ENCODE measurements at places on chromosomes 5 and 9.

DNA sequence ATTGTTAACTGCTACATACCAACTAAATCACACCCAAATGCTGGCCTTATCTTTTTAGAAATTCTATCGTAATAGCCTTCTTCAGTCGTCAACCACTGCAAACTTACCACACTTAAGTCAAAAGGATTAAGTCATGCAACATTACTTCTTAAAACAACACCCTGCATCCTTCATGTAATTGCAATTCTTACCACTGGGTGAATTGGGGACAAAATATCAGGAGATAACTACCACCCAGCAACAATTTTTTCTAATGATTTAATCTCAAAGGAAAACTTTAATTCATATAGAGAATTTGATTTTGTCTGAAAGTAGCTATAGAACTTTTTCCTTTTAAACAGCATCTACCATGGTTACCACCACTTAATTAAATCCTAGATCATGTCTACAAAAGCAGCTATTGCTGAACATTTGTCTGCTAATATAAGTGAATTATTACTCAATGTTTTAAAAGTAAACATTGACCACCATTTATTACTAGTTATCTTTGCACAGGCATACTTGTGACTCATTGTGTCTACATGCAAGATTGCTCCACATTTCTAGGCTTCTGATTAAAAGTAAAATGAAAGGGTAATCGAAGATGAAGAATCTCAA is 10.5 kb downstream of the MLLT3 start:
- no peak for DNase-seq

DNA sequence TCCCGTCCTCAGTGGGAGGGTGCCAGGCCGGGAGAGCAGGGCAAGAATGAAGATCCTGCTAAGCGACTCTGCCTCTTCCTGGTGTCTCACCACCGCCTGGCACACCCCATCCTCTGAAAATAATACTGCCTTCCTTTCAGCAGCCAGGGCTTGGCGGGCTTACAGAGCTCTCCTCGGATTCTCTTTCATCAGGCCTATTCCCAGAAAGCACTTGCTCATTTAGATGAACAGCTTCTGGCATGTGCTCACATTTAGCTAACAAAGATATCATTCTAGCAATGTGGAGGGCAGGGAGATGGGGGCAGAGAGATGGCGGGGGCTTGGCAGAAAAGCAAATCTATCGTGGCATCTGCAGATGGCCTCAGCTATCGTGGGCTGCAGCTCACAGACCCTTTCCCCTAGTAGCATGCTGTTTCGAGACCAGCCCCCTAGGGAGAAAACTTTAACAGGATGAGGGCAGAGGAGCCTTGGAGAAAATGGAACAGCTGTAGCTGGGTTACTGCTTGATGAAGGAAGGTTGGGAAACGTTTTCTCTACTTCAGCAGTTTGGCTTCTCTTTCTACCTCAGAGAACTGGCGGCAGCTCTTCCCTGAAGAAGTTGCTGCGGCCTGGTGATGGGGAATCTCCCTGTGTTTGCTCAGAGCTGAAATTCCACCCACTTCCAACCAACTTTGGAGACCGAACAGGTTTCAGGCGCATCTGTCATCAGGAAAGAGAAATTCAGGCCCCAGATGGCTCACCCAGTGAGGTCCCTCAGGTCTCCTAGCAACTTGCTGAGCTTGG is 102.1 kb downstream of the TMEM174 start:
- no peak for DNase-seq

DNA sequence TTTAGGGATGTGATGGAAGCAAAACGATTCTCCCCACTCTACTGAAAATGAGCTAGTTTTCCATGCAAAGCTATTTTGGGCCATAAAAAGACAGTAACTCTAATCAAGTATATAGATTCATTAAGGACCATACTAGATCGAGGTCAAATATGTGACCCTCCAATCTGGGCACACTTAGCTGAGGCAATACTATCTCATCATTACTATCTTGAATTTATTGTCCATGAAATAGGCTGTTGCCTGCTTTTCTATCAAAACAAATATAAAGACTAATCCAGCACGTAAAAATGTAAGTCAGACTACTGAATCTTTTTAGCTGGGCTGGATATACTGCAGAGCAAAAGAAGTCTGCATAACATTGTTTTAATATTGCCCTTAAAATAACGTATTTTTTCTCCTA is 943.1 kb downstream of the NR2F1-AS1 start:
- DNase-seq: no peak

DNA sequence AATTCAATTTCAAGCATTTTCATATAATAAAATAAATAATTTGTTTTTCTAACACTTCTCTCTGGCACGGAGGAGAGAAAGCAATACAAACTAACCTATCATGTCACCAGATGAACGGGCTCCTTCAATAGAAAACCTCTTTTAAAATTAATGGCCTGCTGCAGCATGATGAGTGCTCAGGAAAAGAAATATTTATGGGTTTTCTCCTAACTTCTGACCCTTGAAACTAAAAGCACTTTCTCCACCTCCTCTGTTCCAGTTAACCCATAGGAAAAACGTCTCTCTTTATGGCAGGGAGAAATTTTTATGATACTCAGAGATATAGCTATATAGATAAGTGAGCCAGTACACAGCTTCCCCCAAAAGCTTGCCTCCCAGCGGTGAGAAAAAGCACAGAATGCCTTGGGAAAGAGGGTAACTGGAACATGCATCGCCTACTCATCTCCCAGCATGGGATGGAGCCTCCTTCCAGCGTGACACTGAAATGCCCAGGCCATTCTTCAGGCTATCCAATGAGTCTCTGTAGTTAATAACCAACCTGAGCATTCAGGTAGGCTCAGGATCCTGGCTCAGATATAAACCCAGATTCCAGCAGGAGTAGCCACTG is 963.0 kb upstream of the DMAC1 start:
- no peak for DNase-seq

DNA sequence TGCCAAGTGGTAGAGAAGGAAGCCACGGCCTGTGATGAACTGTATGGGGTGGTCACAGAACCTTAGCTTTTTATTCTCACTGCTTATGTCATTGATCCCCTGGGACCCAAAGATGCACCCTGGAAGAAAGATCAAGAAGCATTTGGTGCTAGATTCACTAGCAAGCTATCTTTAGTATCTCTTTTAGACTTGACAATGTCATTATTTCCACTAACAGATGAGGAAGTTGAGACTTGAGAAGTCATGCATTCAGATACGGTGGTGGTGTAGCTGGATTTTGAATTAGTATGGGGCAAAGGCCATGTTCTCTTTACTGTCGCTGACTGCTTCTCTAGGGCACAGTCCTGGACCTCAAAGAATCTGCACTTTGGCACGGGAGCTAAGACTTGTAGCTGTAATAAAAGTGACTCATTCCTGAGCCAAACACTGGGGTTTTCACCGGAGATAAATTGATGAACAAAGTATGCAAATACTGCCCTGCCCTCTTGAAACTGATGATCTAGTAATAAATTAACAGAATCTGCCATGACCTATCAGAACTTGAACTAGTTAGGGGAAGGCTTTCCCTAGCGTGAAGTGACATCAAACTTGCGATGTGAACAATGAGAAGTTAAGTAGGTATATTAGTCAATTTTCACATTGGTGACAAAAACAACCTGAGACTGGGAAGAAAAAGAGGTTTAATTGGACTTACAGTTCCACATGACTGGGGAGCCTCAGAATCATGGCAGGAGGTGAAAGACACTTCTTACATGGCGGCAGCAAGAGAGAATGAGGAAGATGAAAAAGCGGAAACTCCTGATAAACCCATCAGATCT is 5.4 kb downstream of the GDA start:
- DNase-seq: no peak

- no peak for DNase-seq
These were observed 39.3 kb downstream of the CEP72 start for GRCh38 chr5:651296-652022.

DNA sequence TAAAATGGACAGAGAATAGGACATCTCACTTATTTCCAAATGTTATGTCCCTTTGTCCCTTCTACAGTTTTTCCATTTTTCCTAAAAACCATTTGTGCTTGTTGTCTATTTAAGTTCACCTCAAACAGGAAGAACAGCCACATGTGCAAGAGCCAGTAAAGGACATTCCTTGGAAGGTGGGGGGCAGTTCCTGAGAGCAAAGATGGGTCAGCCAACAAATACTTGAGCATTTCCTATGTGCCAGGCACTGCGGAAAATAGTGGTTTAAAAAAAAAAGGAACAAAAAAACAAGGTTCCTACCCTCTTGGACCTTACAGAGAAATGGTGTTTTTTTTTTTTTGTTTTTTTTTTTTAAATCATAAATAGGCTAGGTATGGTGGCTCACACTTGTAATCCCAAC is 26.8 kb downstream of the ANP32B start:
- no peak for DNase-seq

- no peak for DNase-seq
These were observed 223.5 kb downstream of the TMEM161B start for GRCh38 chr5:88045165-88045564.

DNA sequence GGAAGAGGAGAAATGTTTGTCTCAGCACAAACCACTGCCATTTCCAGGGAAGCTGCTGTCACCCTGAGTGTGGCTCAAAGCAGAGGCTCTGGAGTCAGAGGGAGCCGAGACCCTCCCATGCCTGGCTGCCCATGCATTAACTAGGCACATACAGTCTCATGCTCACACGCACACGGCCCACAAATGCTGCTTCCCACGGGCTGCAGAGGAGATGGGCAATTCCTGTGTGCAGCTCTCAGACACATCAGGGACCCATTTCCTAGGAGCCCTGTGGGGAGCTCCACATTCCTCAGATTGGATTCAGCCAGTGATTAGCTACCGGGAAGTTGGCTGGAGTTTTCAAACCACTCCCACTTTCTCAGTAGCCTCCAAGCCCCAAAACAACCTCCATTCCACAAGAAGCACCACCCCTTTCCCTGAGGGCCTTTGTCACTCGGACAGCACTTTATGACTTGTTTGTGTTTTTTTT is 9.1 kb upstream of the PTGES start:
- no peak for DNase-seq

DNA sequence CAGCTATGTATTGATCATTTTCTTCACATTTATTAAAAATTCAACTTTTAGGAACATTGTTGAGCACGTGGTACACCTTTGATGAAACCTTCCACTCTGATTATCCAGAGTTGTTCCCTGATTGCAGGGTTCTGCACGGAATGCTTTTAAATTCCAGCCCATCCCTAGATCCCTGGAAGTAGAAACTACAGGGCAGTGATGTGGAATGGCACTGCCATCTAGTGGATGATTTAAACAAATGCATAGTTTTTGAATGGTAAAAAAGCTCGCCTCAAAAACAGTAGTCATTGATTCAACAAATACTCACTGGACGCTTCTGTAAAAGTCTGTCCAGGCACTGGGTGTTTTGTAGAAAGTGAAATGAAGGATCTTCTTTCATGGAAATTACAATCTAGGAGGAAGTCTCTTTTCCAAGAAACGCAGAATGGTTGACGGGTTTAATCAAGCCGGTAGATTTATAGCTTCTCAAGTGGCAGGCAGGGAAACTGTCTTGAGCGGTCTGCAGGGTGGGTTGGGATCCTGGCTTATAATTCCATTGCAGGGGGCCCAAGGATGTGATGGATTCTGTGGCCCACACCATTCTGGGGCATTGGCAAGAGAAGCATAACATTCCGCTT is 118.4 kb downstream of the ARHGAP26 start:
- no peak for DNase-seq

GRCh38 chr9:13278368-13279246 is 885 bp downstream of the MPDZ start:
- no peak for DNase-seq

- DNase-seq: no peak
These were observed 121.3 kb downstream of the LIFR start for GRCh38 chr5:38434966-38435705.

GRCh38 chr5:90136952-90137528 is 272.5 kb downstream of the CETN3 start:
- DNase-seq: no peak

- DNase-seq: no peak
These were observed 7.2 kb downstream of the SNAPC4 start for GRCh38 chr9:136392538-136393449.

DNA sequence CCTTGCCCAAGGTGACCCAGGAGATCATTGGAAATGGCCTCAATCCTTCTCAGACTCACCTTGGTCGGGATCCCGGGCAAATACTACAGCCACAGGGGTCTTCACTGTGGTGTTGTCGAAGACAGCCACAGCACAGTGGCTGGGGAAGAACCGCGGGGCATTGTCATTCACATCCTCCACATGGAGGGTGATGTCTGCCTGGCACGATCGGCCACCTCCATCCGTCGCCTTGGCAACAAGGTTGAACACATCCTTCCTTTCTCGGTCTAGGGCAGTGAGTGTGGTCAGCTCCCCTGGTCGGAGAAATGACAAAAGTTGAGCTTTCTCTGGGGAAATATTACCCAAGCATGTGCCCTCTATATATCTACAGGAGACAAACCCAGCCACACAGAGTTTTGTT is 56.8 kb downstream of the FAT2 start:
- DNase-seq: no peak

- no peak for DNase-seq
These were observed 52.1 kb upstream of the EXOC3 start for GRCh38 chr5:390623-391491.

DNA sequence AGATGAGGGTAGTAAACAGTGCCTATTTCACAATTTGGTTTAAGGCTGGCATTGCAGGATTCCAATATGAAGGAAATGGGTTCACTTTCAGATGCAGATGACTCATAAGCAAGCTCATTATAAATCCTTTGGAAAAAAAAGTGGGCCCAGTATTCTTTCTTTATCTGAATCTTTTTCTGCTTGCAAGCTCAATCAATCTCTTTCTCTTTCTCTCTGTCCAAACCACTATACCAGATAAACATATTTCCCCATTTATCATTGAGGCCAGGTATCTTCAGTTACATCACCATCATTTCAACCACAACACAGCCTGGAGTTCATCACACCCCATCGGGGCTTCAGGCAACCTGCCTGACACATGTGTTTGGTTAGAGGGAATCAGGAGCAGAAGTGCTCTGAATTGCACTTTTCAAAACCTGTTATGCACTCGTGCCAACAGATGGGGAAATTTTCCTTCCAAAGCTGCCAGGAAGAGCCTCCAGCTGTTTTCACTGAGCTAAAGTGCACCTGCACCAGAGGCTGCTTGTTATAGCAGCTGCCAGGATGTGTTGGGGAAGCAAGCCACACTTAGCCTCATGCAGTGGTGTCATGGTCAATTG is 30.0 kb upstream of the MAMDC2 start:
- DNase-seq: no peak

All from stimulated activated naive CD4-positive, alpha-beta T cell (primary cell).